ENCODE measurements at places on chromosomes 11 and 22. TPM values are rescaled to one million over a fixed set of nuclear protein-coding genes. Genes with fewer than 3 reads are reported as not detected.

The DSCAML1 gene
- 0.13 TPM for total RNA-seq

The RASSF10 gene
- total RNA-seq = 0.10 TPM

DNA sequence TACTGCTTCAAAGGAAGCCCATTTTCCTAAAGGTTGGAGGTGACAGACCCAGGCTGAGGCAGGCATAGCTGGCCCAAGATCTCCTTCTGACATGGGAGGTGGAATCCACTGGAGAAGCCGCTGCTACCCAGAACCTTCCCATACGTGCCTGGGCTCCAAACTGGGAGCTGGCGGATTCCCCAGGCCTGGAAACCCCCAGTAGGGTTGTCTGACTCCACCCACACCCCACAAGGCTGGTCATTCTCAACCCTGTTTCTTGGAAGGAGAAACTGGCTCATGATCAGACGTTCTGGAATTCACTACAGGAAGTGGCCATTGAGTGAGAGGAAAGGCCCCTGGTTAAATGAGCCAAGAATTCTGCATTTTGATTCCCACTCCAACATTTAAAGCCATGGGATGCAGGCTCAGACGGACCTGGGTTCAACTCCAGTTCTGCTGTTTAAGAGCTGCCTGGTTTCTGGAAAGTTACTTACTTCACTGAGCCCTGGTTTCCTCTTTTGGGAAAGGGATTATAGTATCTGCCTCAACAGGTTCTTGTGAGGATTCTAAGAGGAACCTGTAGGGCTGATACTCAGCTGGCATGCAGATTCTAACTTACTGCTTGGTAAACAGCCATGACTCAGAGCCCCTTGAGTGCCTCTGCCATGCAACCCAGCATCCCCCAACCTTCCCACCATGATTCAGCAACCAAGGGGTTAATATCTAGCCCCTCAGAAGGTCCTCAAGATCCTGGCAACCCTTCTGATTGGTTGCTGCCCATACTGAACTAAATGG is 19.4 kb upstream of the TSKU start:
- H3K4me3 ChIP-seq = no peak overlapping the region
- no peak overlapping the region for H3K27ac ChIP-seq
- peaks cover 3% of the 10 kb centered on the region for H3K4me1 ChIP-seq
- H3K27me3 ChIP-seq = no peaks in the 10 kb centered on the region

The MAJIN gene
- not detected for total RNA-seq

The FAM118A gene
- total RNA-seq = 63.1 TPM

The SHANK3 gene
- 0.08 TPM for total RNA-seq

DNA sequence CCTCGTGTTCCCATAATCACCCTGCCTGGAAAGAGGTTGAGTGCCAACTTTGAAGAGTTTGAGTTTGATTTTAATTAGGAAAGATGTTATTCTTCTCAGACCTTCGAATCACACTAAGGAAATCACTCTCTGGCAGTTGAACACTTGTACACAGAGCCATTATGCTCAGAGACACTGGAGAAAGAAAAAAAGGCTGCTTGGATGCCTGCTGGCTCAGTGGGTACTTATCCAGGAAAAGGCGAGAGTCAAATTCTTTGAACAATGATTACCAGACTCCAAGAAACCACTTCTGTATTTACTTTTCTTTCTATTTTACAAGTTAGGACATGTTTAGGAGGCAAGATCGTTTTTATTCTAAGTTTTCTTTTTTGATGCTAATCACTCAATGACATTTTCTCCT is 438.5 kb upstream of the FAT3 start:
- H3K4me1 ChIP-seq = no peaks in the 10 kb centered on the region
- H3K27ac ChIP-seq = no peak overlapping the region
- H3K4me3 ChIP-seq = no peak overlapping the region
- no peaks in the 10 kb centered on the region for H3K36me3 ChIP-seq
- DNase-seq = no peak

GRCh38 chr22:35742342-35743100 is 24.8 kb downstream of the APOL5 start:
- no peaks in the 10 kb centered on the region for H3K4me1 ChIP-seq
- no peak overlapping the region for H3K4me3 ChIP-seq
- peaks cover 5% of the 10 kb centered on the region for H3K27me3 ChIP-seq
- no peak for DNase-seq
- no peaks in the 10 kb centered on the region for H3K36me3 ChIP-seq

DNA sequence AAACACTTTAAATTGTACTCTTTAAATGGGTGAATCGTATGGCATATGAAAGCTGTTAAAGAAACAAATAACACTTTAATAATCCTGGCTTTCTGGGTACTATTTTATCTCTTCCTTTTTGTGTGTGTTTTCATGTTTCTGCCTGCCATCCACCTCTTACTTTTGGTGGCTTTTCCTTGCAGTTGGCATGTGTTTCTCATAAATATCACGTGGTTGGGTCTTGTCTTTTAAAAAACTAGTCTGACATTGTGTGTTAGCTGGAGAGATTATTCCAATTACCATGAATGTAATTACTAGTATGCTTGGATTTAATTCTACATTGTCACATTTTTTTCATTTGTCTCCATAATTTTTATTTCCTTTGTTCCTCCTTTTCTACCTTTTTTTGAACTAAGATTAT is 262.9 kb upstream of the B3GAT1 start:
- no peaks in the 10 kb centered on the region for H3K27me3 ChIP-seq
- no peak for DNase-seq
- no peaks in the 10 kb centered on the region for H3K4me1 ChIP-seq
- no peak overlapping the region for H3K4me3 ChIP-seq
- H3K36me3 ChIP-seq = no peaks in the 10 kb centered on the region

The RIC8A gene
- 97.8 TPM for total RNA-seq
